ENCODE measurements at places on chromosomes 5 and 9. TPM values are rescaled to one million over a fixed set of nuclear protein-coding genes. Genes with fewer than 3 reads are reported as not detected.

CSF1R gene
- 15.5 TPM for total RNA-seq

SPATA6L gene
- total RNA-seq, result 0.96 TPM

SYNPO gene
- total RNA-seq, result 715 TPM

ZNF883 gene
- total RNA-seq, result 6.2 TPM

LCN10 gene
- total RNA-seq, result 9.6 TPM

PAEP gene
- not detected for total RNA-seq

FBLL1 gene
- total RNA-seq, result not detected

PIP5KL1 gene
- total RNA-seq, result 0.85 TPM

AIF1L gene
- 16.5 TPM for total RNA-seq

PCDHGB4 gene
- 4.2 TPM for total RNA-seq

TMEM215 gene
- not detected for total RNA-seq

PCDHGA12 gene
- 4.8 TPM for total RNA-seq

QRFP gene
- not detected for total RNA-seq
